T-helper 1 cell (primary cell): ENCODE measurements at places on chromosomes 4 and X.
A peak's percentile ranks its signal among the peaks of the same experiment; 100 is the strongest.

- DNase-seq = peak; percentile 35
Observed at GRCh38 chrX:154526901-154527675, 11.1 kb upstream of the FAM3A start.

- DNase-seq = peak; percentile 10
Observed at GRCh38 chr4:86653237-86653865, 59.2 kb downstream of the PTPN13 start.

GRCh38 chrX:136646602-136647239, 1.2 kb upstream of the CD40LG start:
- no peak for DNase-seq

GRCh38 chrX:45110494-45110893, 90.2 kb downstream of the DIPK2B start:
- DNase-seq = no peak

GRCh38 chrX:100864657-100865391, 9.3 kb downstream of the NOX1 start:
- no peak for DNase-seq
